NB4 (cell line): ENCODE measurements at places on chromosomes 4 and X.

DNA sequence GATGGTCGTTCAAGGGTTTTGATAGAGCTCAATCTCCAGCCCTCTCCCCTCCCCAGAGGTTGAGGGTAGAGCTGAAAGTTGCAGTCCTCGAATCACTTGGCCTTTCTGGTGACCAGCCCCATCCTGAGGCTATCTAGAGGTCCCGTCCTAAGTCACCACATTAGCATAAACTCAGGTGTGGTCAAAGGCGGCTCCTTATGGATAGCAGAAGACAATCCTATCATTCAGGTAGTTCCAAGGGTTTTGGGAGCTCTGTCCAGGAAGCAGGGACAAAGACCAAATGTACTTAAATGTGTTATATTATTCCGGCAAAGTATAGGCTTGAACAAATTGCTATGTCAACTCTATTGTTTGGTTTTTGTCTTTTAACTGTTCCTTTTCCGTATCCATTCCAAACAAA, 30.6 kb downstream of the PDK3 start:
- no peak for DNase-seq

DNA sequence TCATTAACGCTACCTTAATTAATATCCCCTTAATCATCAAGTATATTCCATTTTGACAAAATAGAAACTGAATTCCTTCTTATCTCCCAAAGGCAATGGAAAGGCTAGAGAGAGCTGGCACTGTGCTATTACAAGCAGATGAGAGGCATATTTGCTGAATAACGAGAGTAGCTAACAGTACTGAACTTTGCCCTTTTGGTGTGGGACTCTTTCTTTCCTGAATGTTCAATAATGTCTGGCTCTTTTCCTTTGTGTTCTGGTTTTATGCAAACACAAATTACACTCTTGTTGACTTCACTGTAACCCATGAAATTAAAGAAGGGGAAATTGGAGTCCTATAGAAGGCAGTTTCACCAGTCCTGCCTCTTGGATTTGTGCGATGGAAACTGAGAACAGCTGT, 63.5 kb downstream of the SHROOM3 start:
- no peak for DNase-seq

- no peak for DNase-seq
Measured at GRCh38 chr4:182711211-182711610, 206.0 kb downstream of the DCTD start.

GRCh38 chrX:14291666-14292500, 237.5 kb upstream of the GLRA2 start:
- DNase-seq: no peak

DNA sequence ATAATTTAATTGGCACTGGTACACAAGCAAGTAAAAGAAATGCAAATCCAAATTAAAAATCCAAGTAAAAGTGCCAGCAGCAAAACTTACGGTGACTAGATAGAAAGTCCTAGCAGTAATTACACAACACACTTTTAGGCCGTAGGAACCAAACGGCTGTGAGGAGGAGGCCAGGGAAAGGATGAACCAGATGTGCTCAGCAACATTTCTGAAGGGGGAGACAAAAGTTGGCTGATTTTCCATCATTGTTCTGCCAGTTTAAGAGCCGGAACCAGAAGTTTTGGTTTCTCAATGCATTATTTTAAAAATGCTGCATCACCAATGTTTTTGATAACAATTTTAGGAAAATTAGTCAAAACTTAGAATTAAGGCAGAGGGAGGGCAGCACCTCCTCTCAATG, 68.7 kb upstream of the ENPP6 start:
- DNase-seq: no peak

DNA sequence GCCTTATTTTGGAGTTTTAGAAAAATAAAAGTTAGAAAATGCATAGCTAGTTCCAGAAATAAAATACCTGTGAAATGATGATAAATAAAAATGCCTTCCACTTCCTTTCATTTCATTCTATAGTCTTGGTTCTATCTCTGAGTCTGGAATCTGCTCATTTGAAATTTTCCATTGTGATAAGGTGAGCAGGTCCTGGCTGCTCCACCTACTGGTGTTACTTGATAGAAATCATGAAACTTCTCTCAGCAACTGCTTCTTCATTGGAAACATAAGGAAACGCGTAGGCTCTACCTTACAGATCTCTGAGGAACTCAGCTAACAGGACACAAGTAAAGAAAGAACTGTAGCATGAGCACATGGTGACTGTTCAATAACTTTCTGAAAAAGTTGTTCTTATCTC, 141.8 kb downstream of the DCHS2 start:
- DNase-seq: no peak

- DNase-seq: no peak
Measured at GRCh38 chrX:115895678-115896329, 274.7 kb upstream of the AGTR2 start.

GRCh38 chrX:48482526-48482925, 6.5 kb downstream of the FTSJ1 start:
- no peak for DNase-seq

DNA sequence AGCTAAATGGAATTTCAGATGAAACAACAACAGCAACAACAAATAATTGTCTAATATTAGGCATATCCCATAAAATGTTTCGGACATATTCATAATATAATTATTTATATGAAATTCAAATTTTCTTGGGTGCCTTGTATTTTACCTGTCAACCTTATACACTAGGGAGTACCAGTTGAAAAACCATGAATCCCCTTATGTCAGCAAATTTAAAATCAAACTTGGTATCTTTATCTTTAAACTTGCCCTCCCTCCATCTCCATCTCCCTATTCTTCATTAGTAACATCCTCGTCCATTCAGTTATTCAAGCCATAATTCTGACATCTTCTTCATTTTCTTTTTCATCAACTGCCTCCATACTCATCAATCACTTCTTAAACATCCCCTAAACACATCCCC, 974.5 kb upstream of the HS3ST1 start:
- no peak for DNase-seq

GRCh38 chr4:82810176-82810575, 11.6 kb upstream of the SCD5 start:
- DNase-seq: no peak

- no peak for DNase-seq
Measured at GRCh38 chrX:127877318-127877717, 174.9 kb downstream of the ACTRT1 start.

DNA sequence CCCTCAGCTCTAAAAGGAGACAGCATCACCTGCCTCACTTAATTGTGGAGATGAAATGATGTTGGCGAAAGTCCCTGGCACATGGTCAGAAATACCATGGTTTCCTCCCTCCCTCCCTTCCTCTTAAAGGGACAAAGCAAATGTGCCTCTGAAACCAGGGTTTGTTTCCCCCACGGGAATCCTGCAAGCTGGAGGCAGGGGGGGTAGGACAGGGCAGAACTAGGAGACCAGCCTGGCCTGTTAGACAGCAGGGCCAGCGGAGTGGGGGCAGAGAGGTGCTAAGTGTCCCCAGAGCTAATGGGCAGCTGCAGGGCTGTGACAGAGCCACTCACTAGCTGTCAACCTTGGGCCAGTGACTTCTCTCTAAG, 5.7 kb downstream of the RTL5 start:
- no peak for DNase-seq
